Coronary artery (tissue), 2 donors: ENCODE measurements at places on chromosomes 7 and 10.

DNA sequence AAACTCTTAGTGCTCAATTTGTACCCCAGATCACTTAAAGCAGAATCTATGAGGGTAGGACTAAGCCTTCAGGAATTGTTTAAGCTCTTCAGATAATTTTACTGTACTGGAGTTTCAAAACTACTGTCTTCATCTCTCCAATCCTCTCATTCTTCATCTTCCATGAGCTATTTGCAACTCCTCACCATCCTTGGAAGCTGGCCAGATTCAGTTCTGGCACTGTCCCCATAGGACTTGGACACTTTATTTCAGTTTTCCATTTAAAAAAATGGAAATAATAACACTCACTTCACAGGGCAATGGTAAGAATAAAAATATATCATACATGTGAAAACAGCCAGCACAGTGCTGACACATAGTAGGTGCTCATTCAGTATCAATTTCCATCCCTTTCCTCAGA lies 74.6 kb downstream of the PPP1R17 start:
- DNase-seq, result no peak

- no peak for DNase-seq
These were observed 276.8 kb upstream of the RNF32 start for GRCh38 chr7:156363751-156364150.

- DNase-seq, result no peak
These were observed 136.5 kb downstream of the EPC1 start for GRCh38 chr10:32210306-32211045.

- no peak for DNase-seq
These were observed 4.3 kb upstream of the GSTO1 start for GRCh38 chr10:104250371-104250770.

DNA sequence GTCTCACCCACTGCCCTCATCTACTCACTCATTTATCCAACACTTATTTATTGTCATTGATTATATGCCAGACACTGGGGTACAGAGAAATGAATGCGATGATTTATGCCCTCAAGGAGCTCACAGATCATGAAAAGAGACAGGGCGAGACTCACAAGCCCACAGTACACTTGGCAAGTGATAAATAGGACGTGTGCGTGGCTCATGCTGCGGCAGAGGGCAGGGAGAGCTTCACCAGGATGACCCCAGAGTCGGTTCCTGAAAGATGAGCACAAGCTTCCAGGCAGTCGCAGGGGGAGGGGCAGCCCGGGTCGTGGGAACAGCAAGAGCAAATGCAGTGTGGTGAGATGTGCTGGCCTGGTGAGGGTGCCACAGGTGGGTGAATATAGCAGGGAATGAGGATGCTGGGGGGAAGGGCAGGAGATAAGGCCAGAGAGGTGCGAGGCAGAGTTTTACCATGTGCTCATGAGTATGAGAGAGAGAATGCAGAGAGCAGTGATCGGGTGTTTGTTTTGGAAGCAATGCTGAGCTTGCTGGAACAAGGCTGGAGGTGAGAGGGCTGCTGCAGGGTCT lies 70.9 kb downstream of the ATXN7L1 start:
- peak; percentile 40 for DNase-seq

GRCh38 chr10:63727636-63728035 lies 206.4 kb downstream of the REEP3 start:
- no peak for DNase-seq

DNA sequence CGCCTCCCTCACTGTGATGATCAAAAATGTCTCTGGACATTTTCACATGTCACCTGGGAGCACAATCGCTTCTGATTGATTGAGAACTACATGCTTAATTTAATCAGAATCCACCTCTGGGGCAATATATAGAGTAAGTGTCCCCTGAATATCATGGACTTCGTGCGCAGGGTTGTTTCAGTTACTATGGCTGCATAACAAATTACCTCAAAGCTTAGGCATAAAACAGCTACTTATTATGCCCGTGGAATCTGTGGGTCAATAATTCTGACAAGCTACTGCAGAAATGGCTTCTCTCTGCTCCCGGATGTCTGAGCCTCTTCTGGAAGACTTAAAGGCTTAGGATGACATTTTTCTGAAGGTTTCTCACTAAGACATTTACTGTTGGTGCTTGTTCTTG lies 334.4 kb downstream of the GPR158 start:
- no peak for DNase-seq

DNA sequence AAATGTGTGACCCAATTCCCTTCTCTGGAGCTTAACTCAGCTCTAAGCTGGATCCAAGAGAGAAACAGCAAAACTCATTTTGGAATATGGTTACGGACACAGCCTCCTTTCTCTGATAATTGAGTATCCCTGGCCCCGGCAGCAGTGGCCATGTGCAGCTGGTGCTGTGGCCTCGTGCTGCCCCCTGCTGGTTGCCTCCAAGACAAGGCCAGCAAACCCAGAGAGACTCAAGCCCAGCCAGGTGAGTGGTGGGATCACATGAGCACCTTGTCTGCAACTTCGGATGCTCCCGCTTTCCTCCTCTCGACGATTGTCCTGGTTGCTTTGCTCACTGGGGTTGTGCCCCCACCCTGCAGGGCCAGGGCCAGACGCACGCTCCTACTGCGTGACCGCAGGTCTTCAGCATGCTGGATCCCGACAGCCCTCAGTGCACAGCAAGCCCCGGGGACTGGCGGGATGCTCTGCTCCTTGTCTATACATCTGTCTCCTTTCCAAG lies 19.4 kb downstream of the SFTPD start:
- no peak for DNase-seq

DNA sequence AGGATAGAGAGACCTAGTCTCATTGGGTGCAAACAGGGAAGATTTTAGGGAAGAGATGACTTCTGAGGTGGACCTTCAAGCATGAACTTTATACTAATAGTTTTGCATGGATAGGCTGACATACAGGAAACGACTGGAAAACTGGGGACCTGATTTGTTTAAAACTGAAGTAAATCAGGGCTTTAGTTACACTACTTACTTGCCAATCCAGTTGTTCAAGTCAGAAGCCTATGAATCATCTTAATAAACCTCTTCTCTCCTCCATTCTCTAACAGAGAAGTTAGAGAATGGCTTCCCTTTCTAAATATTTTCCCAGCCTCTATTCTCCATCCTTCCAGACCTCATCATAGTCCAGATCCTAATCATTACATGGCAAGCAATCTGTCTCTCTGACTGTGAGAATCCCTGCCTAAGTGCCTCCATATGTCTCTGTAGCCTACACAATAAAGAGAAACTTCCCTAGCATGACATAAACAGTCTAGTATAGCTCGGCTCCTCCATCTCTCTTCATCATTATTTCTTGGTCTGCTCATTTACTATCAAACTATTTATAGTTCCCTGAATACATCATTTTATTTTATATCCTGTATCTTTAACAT lies 55.8 kb downstream of the PRKG1 start:
- DNase-seq, result no peak

- no peak for DNase-seq
These were observed 1093.6 kb upstream of the GHITM start for GRCh38 chr10:83045731-83046130.

GRCh38 chr10:33573606-33574005 lies 239.1 kb upstream of the NRP1 start:
- DNase-seq, result no peak

DNA sequence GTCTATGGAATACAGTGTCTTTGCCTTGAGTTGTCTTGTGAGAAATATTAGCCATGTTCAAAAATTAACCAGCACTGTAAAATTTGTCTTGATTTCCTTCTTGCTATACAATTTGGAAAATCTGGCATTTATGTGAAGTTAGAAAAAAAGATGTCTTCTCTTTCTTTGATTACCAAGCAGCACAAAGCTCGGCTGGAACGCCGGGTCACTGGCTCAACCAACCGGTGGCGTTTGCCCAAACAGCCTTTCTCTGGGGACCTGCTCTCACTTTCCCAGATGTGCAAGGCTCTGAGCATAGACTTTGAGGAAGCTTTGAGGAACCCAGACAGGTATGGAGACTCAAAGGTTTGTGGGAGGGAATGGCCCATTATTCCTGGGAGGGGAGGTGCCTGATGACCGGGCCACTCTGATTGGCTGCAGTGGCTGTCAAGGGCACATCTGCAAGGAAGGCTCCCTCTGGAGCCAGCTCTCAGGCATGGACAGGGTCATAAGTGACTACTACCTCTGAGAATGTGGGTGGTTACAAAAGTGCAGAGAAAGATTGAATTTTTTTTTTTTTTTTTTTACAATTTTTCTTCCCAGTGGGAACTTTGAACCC lies 5.6 kb downstream of the BTBD16 start:
- peak; percentile 57 for DNase-seq

GRCh38 chr7:4270268-4270667 lies 411.8 kb upstream of the FOXK1 start:
- peak; percentile 26 for DNase-seq

DNA sequence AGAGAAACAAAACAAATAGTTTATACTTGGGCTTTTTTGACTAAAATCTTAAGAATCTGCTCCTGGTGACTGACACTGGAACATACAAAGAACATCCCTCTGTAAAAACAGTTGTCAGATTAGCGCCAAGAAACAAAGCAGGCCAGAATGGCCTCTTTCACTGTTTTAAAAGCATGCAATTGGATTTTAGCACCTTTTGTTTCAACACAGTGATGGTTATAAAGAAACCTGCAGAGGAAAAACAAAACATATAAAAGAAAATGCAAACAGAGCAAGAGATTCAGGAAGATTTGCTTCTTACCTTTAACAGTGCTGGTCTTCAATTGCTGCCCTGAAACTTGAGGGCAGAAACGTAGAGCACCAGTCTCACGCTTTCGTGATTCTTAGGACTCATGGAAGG lies 652.2 kb upstream of the KCND2 start:
- DNase-seq, result no peak

DNA sequence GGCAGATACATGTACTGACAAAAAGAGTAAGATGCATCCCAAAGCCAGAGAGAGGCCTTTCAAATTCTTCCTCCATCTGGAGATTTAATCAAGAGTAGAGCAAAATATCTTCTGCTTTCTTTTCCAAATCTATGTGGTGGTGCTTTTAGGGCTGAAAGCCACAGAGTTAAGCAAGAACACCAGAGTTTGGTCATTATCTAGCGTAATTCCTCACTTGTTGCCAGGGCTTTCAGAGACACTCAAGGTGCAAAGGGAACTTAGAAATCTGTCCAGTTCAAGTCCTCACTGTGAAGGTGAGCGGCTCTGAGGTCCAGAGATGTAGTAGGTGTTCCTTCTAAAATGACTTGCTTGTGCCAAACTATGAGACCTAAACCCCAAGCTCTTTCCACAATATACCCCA lies 10.9 kb upstream of the NFE2L3 start:
- no peak for DNase-seq

DNA sequence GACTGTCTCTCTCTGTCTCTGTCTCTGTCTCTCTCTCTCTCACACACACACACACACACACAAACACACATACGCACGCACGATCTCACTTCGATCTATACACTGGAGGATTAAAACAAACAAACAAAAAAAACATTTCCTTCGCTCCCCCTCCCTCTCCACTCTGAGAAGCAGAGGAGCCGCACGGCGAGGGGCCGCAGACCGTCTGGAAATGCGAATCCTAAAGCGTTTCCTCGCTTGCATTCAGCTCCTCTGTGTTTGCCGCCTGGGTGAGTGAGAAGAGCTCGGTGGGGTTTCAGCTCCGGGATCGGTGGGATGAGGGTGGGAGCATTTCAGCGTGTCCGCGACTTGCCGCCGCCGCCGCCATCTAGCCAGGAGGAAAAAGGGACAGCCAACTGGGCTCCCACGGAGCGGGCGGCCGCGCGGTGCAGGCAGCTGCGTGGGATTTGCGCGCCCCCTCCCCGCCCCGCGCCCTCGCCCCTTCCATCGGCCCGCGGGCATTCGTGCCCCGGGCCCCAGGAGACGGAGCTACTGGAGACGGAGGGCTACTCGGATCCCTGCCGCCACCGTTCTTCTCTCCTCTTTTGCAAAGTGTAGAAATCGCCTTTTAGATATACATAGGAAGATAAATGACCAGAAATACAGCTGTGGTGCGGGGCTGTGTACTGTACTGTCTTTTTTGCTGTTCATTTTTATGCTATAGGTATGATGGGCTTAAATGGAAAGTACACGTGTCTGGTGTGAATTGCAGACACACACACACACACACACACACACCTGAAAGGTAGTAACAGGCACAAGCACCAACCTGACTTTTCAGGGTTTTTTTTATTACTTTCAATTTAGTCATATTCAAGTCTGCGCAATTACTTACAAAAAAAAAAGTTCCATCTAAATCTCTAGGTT lies 581 bp downstream of the PTPRZ1 start:
- DNase-seq, result no peak

DNA sequence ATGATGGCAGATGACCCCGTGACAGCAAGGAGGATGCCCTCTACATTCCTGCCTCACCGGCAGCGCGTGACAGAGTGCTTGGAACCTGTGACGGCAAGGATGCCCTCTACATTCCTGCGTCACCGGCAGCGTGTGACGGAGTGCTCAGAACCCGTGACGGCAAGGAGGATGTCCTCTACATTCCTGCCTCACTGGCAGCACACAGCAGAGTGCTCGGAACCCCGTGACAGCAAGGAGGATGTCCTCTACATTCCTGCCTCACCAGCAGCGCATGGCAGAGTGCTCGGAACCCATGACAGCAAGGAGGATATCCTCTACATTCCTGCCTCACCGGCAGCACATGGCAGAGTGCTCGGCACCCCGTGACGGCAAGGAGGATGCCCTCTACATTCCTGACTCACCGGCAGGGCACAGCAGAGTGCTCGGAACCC lies 231.0 kb downstream of the DIP2C start:
- peak; percentile 33 for DNase-seq

GRCh38 chr10:79447911-79448731 lies 2.7 kb upstream of the ZCCHC24 start:
- no peak for DNase-seq

DNA sequence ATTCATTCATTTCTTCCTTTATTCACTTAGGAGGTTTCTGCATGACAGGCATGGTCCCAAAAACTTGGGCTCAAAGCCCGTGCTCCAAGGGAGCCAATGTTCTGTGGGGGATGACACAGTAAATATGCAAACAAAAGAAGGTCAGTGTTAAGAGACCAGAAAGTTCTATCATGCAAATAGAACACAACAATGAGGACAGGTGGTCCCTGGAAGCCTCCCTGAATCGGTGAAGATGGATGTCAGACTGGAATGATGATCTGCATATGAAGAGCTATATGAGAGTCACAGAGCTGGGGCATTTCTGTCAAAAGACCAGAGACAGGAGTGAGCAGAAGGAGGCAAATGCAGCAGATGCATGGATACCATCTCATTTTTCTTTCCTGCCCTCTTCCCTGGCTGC lies 129.0 kb downstream of the ABCA13 start:
- DNase-seq, result no peak

- DNase-seq, result no peak
These were observed 222.1 kb upstream of the SHH start for GRCh38 chr7:156034397-156034796.
